ENCODE measurements at places on chromosomes 12 and 14.

DNA sequence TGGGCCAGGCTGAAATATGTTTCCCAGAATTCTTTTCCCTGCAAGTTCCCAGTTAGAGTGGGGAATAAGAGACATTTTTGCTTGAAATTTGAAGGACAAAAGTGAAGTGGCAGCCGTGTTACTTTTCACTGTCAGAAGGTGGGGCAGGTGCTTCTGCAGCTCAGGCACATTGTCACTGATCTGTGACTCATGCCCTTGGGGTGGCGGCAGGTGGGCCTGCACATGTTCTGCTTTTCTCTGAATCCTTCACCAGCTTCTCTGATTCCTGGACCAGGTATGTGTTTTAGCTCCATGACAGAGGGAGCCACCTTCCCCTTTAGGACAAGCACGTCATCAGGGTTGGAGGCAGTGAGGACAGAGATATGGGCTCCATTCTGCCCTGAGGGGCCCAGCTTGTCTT is 11.7 kb upstream of the KCNA5 start:
- no peak for DNase-seq

DNA sequence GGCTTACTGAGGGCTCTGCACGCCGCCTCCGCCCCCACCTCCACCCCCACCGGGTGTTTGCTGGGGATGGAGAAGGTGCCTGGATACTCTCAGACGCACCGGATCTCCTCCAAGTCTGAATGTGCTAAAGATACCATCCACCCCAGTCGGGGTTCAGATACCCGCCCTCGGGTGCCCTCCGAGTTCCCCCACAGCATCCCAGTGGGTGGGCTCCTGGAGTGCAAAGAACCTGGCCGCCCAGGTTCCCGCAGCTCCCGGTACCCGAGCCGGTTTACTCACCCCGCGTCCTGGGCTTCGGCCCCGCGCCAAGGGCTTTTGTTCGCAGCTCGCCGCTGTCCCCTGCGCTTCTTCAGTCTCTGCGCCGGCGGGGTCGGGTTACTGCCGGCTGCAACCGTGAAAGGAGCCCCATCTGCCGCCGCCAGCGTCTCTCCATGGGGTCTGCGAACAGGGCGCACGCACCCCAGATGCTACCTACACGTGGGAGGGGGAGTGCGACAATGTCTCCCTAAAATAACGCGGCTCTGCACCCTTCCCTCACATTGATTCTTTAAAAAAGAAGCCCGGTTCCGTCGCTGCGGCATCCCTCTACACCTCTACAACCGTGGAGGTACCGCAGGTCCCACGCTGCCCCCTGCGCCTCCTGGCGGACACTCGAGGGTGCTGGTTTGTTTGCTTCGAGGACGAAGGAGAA is at the start of gene CCDC177:
Gene CCDC177, minus strand, starts transcription at position 609 of the 691 bp plus-strand sequence. CDS start 1,249 bp downstream, outside the sequence.
- DNase-seq = peak; percentile 60

GRCh38 chr14:58367296-58367695 is 28.4 kb upstream of the TOMM20L start:
- DNase-seq = no peak

DNA sequence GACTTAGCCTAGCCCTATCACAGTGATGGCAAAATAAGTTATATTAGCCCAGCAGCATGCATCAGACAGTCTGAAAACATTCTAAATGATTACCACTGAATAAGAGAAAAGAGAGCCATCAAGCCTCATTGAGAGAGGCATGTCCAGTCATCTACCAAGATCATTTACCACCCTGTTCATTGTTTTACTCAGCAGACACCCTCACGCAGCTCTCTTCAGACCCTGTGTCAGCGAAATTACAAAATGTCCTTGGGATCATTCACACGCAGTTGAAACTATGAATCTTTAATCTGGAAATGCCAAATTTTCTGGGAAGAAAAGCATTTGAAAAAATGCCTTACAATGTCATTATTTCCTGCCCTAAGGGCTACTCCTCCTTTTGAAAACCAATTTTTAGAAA is 89.5 kb downstream of the PTPRO start:
- no peak for DNase-seq

DNA sequence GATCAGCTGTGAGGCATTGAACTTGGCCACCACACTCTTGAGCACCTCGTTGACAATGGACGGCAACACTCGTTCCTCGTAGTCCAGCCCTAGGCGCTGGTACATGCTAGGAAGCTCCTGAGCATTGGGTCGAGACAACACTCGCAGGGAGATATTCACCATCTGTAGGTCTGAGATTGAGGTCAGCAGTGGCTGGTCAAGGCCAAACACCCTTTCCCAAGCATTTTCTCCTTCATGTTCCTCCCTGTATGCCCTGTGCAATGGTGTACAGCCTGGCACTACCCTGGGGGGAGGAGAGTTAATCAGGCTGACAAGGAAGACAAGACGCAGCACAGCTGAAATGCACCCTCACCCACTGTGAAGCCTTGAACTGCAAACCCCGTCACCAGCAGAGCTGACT is 2.0 kb downstream of the PHB2 start:
- DNase-seq = no peak

GRCh38 chr12:132238488-132238854 is 90.9 kb downstream of the GALNT9 start:
- no peak for DNase-seq

GRCh38 chr14:35419429-35419841 is 14.9 kb upstream of the NFKBIA start:
- DNase-seq = no peak

GRCh38 chr14:80762641-80763228 is 178.8 kb downstream of the CEP128 start:
- no peak for DNase-seq

- DNase-seq = no peak
Observed at GRCh38 chr14:70268760-70269159, 80.0 kb upstream of the SLC8A3 start.

DNA sequence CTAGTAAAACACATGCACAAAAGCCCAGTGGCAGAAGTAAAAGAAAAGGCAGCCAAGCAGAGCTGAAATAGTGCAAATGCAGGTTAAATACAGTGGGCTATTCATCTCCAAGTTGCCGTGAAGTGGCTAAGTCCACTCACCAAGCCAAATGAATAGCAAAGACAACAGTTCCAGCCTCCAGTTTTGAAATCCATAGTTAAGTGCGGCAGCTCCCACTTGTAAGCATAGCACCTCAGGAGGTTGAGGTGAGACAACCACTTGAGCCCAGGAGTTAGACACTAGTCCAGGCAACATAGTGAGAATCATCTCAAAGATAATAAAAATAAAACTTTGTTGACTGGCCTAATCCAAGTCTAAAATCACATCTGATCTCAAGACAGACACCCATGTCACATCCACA is 9.8 kb upstream of the PHLDA1 start:
- no peak for DNase-seq

DNA sequence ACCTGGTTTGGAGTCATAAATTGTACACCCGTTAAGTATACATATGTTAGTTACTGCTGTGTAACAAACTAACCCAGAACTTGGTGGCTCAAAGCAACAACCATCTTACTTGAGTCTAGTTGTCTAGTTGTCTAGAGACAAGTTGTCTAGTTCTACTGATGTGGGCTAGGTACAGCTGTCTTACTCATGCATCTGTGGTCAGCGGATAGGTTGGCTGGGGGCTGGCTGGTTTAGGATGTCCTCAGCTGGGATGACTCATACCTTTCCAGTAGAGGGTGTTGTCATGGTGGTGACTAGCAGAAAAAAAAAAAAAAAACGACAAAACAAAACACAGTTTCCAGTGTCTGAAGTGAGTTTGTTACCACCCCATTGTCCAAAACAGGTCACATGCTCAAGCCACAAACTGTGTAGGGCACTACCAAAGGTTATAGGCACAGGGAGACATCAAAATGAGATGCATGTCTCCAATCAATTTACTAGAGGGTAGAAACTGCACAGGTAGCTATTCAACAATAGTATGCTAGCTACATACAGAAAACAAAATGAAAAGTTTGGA is 680.3 kb downstream of the MED13L start:
- DNase-seq = no peak

- no peak for DNase-seq
Observed at GRCh38 chr12:112167031-112167461, 41.7 kb downstream of the TRAFD1 start.

DNA sequence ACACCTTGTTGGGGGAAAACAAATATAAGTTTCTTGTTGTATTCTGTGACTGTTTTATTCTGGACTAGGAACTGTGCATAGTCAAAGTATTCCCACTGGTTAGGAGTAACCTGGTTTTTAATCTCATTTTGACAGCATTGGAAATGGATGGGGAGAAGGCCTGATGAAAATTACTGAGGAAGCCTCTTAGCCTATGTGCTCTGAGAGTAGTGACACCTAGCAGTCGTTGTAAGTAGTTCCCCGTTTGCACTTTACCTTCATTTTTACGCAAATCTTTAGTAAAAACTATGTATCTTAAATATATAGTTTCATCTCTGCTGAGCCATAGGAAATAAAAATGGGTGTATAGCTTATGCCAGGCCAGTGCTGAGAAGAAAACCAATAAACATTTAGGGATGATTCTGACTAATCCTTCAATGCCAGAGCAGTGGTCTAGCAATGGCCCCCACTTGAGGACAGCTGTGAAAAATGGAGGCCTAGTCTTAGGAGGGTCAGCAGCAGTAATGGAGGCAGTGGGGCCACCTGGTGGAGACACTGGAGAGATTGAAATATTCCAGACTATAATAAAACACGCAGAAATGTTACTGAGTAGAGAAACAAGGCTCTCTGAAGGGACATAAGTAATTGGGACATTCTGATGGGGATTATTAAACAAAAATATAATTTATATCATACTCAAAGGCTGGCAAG is 133.2 kb upstream of the NOVA1 start:
- DNase-seq = no peak

DNA sequence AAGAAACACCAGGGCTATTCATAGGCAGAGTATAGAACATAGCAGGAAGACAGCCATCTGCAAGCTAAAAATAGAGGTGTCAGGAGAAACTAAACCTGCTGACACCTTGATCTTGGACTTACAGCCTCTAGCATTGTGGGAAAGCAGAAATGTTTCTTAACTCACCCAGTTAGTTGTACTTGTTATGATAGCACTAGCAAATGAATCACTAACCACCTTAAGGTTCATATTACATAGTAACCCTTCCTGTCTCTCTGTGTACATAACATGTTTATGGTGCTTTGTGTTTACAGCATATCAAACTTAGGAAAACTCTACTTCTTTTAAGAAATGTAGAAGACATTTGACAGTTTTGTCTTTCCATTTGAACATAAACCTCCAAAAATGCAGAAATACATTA is 1031.3 kb downstream of the FSCB start:
- DNase-seq = no peak

DNA sequence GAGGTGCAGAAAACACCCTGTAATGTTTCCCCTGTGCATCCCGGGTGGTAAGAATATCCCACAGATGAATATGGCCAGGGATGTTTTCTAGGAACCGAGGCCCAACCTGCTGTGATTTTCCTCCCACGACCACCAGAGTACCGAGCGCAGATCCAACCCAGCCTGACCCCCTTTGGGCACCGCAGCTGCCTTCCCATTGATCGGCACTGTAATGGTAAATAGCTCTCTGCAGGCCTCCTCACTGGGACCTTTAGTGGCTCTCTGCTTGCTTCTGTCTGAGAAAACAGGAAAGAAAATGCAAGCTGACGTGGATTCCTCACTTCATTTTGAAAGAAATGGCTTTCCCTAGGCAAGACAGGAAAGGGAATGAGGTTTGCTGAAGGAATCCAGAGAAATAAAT is 2.4 kb upstream of the RAB15 start:
- no peak for DNase-seq

DNA sequence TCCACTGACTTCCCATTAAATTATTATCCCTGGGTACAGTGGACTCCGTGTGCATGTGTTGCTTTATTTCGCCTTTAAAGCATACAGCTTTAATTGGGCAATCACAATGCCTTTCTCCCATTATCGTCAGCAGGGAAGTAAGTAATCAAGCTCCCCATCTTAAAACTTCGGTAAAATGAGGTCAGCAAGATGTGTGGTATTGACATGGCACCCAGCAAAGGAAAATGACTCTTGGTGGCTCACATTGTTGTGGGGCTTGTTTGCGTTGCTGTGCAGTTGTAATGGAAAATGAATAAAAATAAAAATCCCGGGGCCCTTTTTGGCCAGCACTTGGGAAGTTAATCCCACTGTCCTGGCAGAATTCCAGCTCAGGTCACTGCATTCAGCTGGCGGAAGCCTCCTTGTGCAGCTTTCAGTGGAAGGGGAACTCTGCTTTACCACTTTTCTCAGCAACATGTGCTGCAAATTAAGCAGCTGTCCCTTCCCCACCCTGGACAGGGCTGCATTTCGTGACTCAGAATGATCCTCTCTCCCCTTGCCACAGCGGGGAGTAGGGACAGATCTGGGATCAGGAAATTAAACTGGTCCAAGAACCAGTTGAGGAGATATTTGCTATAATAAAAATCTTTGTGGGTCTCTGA is 13.9 kb upstream of the ATP2A2 start:
- no peak for DNase-seq

GRCh38 chr12:110560946-110561345 is 22.2 kb downstream of the PPTC7 start:
- no peak for DNase-seq

GRCh38 chr14:98906123-98906995 is 365.6 kb downstream of the BCL11B start:
- DNase-seq = no peak

- DNase-seq = no peak
Observed at GRCh38 chr14:79971330-79971729, 240.0 kb downstream of the DIO2 start.

- no peak for DNase-seq
Observed at GRCh38 chr14:64704743-64705380, 638 bp downstream of the PLEKHG3 start.

Measured in CD4-positive, alpha-beta T cell treated with Interleukin-6 at 100 ng/mL for 8 hours (primary cell).